ENCODE measurements at places on chromosomes 5 and 9.

DNA sequence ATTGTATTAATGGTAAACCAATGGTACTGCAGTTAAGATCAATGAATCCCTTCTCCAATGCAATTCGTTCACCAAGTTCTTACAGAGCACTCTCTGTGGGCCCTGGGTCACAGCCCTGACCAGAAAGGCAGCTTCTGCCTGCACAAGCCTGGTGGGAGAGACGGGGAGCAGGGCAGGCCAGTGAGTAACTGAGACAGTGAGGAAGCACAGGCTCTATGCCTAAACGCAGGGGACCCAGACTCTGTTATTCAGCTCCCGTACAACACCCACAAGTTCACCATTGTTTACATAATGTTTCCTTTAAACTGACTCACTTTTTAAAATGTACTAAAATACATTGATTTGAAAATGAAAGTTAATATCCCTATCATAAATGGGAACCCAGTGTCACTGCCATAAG lies 40.5 kb upstream of the CTSL start:
- no peak for DNase-seq

- DNase-seq: no peak
Observed at GRCh38 chr5:125655156-125655555, 768.1 kb upstream of the GRAMD2B start.

GRCh38 chr9:89768650-89769071 lies 163.8 kb downstream of the GADD45G start:
- no peak for DNase-seq

GRCh38 chr9:3629495-3629894 lies 103.7 kb upstream of the RFX3 start:
- DNase-seq: peak; percentile 36

DNA sequence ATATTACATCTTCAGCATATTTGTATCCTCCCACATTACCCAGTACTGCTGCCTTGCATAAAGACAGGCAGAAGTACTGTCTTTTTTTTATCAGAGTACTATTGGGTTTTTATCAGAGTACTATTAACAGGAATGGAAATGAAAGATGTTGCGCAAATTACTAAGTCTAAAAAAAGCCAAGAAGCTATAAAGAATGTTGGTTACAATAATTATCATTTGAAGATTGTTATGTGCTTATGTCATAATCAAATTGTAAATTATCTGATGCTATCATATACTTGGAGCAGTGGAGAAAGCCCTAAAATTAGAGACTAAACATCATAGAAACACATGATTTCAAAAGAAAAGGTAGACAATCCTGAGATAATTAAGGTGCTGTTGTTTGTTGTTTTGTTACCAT lies 188.8 kb downstream of the CCDC192 start:
- peak; percentile 33 for DNase-seq

DNA sequence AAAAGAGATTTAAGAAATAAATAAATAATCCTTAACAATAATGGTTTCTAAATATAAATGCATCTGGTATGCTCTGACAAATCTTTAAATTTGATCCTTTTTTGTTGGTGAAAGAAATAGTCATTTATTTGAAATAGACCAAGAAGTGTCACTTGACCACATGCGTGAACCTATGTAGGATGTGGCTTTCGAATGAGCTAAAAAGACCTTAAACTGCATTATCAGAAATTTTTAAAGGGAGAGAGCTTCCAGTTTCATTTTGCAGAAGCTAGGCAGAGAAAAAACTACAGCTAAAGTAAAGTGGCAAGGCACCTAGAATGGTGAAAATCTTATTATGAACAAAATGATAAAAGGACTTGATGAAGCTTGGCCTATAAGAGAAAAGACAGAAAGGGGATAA lies 309.2 kb upstream of the EFNA5 start:
- no peak for DNase-seq

GRCh38 chr9:38309324-38310195 lies 82.9 kb upstream of the ALDH1B1 start:
- DNase-seq: peak; percentile 27

- no peak for DNase-seq
Observed at GRCh38 chr9:115469841-115470240, 351.9 kb upstream of the TNC start.

- DNase-seq: no peak
Observed at GRCh38 chr9:99361817-99362216, 139.7 kb downstream of the SEC61B start.

DNA sequence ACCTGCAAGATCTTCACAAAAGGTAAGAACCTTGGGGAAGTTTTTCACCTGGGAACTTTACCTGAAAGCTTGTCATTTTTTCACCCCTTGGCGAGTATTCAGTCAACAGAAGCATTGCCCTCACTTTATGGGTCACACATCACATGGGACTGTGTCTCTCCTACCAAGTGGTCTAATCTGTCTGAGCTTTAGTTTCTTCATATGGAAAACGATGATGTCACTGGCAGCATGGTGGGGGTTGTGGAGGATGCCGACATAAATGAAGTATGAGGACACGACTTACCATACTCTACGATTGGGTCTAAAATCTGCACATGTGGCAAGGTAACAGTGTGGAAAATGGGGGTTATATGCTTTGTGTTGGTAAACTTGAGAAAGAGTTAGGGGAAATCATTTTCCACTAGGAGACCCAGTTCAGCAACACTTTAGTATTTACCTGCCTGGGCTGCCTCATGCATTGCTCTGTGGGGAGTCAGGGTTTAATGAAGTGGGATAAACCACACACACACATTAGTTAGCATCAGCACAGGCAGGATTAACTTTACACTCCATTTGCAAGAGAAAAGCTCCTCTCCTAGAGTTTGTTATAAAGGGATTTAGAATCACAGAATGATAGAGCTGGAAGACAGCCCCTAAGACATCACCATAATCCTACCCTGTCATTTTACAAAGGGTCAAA lies 19.8 kb upstream of the PAX5 start:
- no peak for DNase-seq

GRCh38 chr5:37217976-37218375 lies 31.2 kb downstream of the CPLANE1 start:
- DNase-seq: no peak

- DNase-seq: no peak
Observed at GRCh38 chr9:136729144-136729543, 13.6 kb downstream of the LCN10 start.

DNA sequence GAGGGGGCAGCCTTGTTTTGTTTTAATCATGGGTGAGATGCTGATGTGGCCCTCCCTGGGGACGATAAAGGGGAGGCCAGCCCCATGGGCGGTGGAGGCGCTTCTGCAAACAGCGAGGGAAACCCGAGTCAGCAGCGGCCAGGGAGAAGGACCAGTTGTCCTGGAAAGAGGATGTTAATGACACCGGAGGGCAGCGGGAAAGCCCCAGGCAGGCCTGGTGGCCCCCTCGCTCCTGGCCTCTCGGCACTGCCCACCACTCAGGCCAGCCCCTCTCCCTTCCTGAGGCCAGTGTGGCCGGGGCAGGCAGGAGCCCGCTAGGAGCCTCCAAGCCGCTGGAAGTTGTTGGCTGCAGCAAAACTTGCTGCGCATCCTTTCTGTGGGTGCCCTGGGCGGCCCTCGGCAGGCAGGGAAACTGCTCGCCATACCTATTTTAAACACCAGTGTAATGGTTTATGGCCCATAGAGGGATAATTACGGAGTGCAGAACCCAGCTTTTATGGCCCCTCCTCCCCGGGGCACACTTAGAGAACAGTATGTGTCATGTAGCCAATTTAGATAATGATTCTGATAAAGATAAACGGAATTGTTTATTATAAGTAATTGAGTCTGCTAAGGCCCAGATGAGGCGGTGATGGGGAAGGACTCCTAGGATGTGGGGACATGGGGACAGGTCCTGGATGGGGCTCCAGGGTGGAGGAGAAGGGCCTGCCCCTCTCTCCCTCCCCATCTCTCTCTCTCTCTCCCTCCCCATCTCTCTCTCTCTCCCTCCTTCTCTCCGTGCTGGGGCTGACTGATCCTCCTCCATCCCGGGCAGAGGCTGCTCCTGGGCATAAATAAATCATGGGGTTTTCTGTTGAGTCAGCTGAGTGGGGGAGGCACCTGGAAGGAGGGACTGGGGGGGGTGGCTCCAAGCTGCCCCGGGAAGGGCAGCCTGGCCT lies 36.9 kb downstream of the LMX1B start:
- no peak for DNase-seq

- no peak for DNase-seq
Observed at GRCh38 chr5:158340608-158341007, 481.7 kb upstream of the CLINT1 start.

DNA sequence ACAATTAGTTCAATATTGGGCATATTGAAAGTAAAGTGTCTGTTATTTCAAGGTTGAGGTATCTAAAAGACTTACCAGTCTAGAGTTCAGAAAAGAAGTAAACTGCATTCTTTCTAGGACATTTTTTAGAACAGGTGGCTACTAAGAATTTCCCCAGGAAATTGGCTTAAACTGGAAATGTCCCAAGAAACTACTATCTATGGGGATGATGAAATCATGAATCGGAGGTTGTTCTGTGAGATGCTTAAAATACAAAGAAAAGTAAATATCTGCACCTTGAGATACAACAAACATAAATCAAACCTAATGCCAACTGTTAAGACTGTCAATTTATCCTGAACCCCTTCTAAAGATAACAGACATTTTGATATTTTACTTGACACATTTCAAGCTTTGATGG lies 226.5 kb upstream of the NREP start:
- peak; percentile 36 for DNase-seq

- peak; percentile 73 for DNase-seq
Observed at GRCh38 chr5:89265511-89266179, 382.7 kb upstream of the MEF2C start.

DNA sequence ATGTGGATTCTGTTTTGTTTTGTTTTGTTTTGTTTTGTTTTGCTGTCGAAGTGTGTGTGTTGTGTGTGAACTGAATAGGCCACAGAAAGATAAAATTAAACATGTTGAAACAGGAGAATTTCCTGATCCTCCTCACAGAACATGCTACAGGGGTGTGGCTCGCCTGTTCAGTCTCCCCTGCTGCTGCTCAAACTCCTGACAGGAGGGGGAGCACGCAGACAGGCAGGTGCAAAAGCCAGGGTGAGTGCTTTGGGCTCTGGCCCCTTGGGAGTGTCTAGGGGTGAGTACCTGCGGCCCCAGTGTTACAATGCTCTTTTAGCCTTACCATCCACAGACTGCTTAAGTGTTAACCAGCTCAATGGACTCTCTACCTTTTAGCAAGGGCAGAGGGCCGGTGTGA lies 473.5 kb downstream of the MAT2B start:
- no peak for DNase-seq

DNA sequence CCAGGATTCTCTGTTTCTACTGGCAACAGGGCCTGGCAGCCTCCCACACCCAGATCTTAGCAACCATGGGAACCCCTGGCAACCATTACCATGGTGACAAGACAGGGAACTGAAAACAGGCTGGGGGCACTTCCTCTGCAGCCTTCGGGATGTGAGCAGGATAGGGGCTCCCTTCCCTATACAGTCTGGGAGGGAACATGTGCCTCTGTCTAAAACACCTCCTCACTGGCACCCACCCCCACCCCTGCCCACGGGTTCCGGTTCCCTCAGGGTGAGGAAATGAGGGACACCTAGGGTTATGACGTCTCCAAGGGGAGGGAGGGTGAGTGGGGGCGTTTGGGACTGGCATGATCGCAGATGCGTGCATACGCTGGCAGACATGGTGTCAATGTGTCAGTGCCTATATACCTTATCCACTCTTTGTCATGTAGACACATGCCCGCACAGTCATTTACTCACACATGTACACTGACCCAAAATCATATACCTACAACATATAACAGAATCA lies 3.0 kb upstream of the DNAJB5 start:
- no peak for DNase-seq

- no peak for DNase-seq
Observed at GRCh38 chr5:104763216-104763615, 1200.6 kb upstream of the NUDT12 start.

- no peak for DNase-seq
Observed at GRCh38 chr9:112933696-112934095, 43.0 kb upstream of the SLC46A2 start.

DNA sequence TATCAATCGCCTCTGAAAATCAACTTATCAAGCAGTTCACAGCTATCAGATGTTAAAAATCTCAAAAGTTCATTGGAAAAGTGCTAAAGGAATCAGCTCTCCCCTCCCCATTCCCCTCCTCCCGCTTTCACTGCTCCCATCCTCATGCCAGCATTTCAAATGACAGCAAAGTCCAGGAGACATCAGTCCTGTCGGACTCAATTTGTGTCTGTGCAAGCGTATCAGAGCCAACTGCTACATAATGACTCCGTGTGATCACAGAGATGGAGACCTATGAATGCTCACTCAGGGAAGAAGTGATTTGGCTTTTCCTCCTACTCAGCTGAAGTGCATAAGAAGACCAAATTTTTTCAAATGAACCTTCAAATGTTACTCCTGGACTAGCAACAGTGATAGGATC lies 937.2 kb upstream of the DMAC1 start:
- no peak for DNase-seq

GRCh38 chr5:20353499-20353898 lies 365.5 kb upstream of the CDH18 start:
- DNase-seq: no peak

GRCh38 chr5:160159991-160160792 lies 40.9 kb upstream of the PWWP2A start:
- DNase-seq: no peak

- DNase-seq: no peak
Observed at GRCh38 chr5:170760113-170760512, 23.4 kb upstream of the GABRP start.

DNA sequence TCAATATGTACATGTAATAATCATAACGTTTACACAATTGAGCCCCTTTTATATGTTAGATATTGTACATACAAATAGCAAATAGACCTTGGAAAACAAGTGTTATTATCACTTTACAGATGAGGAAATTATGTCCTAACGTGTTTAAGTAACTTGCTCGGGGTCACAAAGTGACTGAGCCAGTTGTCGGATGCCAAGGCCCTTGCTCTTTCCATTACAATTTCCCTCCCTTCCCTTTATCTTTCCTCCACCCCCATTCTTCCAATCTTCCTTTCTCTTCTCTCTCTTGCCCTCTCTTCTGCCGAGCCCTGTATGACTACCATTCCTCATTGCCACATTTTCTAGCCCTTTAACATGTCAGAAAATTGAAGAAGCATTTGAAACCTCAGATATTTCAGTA lies 34.4 kb upstream of the RAD23B start:
- no peak for DNase-seq

DNA sequence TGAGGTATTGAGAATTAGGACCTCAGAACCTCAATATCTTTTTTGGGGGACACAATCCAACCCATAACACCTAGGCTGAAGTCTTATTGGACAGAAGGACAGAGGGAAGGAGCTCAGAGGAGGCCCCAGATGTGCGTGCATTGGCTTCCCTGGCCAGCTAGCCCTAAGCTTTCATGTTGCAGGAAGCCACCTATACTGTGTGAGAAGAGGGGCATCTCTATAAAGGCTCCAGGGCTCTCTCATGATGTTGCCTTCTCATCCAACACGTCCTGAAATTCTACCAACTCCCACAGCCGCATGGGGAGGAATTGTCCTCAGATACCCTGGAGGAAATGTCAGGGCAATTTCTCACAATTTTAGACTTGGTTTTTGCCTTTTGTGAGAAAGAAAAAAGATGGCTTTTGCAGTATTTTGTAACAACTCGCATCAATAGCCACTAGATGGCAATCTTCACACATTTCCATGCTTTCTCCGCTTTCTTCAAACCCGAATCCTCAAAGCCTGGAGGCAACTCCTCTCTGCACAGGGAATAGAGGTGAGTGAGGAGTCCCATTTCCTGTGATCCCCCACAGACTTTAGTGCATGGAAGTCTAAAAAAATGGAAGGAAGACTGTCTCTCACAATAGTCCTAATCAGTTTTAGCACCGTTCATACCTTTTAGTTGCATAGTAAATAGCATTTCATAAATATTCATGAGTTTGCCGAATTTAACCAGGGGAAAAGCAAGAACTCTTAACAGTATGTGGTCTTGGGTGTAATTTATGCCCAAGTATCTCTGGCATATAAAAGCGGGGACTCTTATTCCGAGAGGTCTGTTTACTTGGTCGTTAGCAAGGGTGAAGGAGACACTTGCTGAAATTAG lies 7.4 kb upstream of the PPP3R2 start:
- peak; percentile 67 for DNase-seq

Measured in fibroblast of the aortic adventitia (primary cell).